ENCODE measurements at places on chromosomes 2 and 18.

DNA sequence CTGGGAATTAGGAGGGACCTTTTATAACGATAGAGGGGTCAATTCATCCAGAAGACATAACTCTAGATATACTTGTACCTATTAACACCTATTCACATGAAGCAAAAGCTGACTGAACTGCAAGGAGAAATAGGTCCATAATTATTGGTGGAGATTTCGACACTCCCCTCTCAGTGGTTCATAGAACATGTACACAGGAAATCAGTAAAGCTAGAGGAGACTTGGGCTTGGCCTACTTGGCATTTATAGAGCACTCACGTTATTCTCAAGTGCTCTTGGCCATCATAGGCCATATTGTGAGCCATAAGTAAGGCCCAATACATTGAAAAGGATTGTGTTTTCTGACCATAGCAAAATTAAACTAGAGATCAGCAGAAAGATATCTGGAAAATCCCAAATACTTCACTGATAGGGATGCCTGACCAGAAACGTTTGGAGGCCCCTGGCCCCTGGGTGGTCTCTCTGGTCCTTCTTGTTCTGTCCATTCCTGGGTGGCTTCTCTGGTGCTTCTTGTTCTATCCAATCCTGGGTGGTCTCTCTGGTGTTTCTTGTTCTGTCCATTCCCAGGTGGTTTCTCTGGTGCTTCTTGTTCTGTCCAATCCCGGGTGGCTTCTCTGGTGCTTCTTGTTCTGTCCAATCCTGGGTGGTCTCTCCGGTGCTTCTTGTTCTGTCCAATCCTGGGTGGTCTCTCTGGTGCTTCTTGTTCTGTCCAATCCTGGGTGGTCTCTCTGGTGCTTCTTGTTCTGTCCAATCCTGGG is 49.0 kb downstream of the SNED1 start:
- DNase-seq = no peak

DNA sequence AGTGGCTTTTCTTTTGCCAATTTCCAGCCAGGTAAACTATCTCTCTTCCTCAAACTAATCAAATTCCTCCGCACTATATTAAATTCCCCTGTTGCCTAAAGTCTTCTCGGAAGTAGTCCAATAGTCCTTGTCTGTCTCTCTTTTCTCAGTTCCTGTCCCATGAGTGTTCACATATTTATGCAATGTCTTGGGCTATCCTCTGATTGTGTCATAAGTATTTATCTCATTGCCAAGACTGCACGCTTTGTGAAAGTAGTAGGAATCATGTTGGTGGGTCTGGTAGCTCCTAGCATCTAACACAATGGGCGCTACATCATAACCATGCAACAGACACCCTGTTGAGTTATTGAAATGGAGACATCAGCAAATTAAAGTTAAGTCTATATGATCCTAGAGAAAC is 59.9 kb upstream of the POU3F3 start:
- no peak for DNase-seq

DNA sequence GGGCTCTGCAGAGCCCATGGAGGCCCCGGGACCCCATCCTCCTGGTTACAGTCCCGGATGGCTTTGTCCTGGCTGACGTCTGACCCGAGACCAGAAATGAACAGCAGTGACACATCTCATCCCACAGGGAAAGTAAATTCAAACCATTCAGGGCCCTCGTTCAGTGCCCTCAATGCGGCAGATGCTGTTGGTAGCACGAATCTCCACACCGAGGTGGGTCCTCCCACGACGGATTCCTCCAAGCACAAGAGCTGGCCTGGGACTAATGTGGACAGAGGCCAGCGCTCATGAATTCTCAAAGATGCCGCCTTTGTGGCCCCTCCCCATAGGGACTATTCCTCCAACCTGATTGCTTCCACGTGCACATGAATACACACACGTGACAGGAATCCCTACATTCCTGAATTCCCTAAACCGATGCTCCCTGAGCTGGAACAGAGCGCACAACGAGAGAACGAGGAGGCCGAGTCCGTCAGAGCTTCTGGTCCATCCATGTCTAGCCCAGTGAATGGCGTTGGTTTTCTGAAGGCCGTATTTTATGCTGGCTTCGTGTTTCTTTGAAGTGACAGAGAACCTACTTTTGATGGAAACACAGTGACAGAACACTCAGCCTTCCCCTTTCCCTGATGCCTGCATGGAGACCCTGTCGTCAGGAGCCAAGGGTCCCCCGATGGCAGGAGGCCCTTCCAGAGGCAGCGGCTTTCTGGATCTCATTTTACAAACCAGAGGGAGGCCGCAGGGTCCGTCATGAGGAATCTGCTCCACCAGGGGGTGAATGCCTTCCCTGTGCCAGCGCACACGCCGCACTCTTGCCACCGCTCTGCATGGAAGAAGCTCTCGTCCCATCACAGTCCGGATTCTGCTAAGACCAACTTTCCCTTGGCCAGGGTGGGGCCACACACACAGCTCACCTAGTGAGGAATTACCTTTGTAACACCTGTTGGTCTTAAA is 64.3 kb upstream of the SNTG2 start:
- DNase-seq = no peak

- DNase-seq = no peak
These were observed 29.4 kb downstream of the HADHB start for GRCh38 chr2:26274058-26274613.
